ENCODE measurements at places on chromosomes 5 and 9. TPM values are rescaled to one million over a fixed set of nuclear protein-coding genes. Genes with fewer than 3 reads are reported as not detected.

Gene AUH
- 14.5 TPM for total RNA-seq

Gene KIAA1958
- total RNA-seq, result 5.7 TPM

Gene GRHPR
- total RNA-seq, result 184 TPM

Gene TERT
- 1.1 TPM for total RNA-seq

Gene BSPRY
- total RNA-seq, result 55.7 TPM

Gene FOXD4L3
- total RNA-seq, result under 0.01 TPM

Gene KIF3A
- total RNA-seq, result 1.1 TPM

Gene PCDHAC2
- total RNA-seq, result under 0.01 TPM

Gene EQTN
- total RNA-seq, result not detected

Gene CDH10
- total RNA-seq, result under 0.01 TPM

GRCh38 chr5:54996466-54996865, 11.1 kb upstream of the ESM1 start:
- no peak for DNase-seq

DNA sequence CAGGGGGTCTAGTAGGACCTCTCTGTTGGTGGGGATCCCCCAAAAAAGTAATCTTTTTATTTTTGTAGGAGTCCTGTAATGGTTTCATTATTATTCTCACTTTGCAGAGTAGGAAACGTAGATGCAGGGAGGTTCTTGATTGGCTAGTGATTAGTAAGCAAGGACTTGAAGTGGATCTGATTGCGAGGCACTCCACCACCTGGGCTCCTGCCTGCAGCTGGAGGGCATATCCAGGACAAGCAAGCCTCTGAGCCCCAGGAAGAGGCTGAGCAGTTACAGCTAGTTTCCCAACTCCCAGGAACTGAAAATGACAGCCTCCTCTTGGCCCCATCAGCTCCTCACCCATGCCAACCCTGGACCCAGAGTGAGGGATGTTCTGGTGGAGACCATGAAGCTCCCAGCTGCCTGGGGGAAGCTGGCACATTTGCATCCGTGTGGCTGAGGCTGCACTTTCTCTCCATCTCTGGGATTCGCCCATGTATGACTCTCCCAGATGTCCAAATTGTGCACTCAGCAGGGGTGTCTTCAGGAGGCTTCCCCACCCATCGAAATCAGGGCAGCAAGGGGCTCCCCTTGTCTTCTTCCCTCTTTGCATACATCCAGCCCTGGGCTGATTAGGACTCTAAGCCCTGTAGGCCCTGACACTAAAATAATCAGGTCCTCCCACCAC, 10.2 kb downstream of the KCNIP1 start:
- DNase-seq, result no peak

GRCh38 chr5:142246258-142246657, 78.6 kb downstream of the SPRY4 start:
- no peak for DNase-seq

GRCh38 chr5:132493241-132493640, 2.7 kb upstream of the IRF1 start:
- no peak for DNase-seq

DNA sequence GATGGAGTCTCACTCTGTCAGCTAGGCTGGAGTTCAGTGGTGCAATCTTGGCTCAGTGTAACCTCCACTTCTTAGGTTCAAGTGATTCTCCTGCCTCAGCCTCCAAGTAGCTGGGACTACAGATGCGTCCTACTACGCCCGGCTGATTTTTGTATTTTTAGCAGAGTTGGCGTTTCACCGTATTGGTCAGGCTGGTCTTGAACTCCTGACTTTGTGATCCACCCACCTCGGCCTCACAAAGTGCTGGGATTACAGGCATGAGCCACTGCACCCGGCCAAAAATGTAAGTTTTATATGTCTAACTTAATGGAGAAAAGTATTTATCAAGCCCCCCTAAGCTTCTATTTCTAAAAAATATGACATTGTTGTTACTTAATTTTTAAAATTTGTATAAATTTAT, 98.2 kb upstream of the RIOK2 start:
- DNase-seq, result no peak

DNA sequence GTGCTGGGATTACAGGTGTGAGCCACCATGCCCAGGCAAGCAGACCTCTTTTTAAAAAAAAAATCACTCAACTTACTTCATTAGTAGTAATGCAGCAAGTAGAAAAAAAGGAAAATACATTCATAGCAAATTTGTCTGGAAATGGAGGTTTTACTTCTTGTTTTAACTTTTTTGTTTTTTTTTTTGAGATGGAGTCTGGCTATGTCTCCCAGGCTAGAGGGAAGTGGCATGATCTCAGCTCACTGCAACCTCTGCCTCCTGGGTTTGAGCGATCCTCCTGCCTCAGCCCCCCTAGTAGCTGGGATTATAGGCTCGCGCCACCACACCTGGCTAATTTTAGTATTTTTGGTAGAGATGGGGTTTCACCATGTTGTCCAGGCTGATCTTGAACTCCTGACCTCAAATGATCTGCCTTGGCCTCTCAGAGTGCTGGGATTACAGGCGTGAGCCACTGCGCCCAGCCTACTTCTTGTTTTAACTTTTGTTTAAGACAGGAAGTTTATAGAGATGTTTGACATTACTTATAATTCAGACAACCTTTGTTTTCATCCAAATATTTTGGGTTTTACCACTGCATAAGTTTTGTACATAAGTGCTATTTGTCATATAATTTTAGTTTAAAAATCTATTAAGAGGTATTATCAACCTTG, 26.5 kb downstream of the UBE2R2 start:
- peak; percentile 18 for DNase-seq

- no peak for DNase-seq
These were observed 201.0 kb downstream of the IRX2 start for GRCh38 chr5:2550509-2550908.

DNA sequence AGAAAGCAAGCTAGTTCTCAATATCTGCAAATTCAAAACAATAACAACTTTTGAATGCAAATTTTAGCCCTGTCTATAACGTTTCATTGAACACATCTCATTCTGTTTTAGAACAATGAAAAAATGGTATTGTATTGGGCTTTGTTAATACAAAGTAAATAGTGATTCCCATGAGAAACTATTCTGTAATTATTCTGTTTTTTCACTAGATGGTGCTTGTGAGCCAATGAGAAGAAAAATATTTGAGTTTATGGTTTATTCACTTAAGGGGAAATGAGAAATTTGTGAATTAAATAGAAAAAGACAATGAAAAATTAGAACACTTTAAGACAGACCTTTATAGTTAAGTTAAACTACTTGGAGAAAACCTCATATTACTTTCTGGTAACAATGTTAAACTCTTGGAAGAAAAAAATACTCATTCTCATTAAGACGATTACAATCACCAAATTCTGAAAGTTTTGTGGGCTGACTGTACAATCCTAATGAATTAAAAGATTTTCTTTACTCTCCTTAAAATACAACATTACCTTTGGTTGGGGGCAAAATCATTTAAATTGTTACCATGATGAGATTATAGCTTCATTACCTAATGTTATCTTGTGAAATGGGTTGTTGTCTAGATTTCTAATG, 127.0 kb downstream of the NNT start:
- peak; percentile 8 for DNase-seq

- DNase-seq, result no peak
These were observed 59.8 kb downstream of the SH3TC2 start for GRCh38 chr5:149002761-149003689.

- DNase-seq, result no peak
These were observed 20.7 kb upstream of the LPCAT1 start for GRCh38 chr5:1544294-1544961.

DNA sequence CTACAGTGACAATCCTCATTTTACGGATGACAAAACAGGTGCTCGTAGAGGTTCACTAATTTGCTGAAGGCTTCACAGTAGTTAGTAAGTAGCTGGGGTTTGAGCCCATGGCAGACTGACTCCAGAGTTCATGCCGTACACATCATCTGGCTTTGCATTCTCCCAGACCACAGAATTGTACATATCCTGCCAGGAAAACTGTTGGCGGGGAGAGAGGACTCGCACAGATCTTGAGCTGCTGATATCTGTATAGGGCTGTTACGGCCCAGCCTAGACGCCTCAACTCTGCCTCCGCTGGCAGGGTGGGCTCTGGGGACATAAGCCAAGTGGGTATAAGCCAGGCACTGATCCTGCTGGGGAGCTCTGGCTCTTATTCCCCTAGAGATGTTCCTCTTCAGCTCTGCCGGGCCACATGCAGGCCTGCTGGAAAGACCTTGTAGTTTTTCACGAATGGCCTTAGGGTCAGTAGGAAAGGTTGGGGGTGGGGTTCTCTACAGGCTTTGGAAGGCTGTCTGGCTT, 16.3 kb downstream of the LARP1 start:
- DNase-seq, result no peak

DNA sequence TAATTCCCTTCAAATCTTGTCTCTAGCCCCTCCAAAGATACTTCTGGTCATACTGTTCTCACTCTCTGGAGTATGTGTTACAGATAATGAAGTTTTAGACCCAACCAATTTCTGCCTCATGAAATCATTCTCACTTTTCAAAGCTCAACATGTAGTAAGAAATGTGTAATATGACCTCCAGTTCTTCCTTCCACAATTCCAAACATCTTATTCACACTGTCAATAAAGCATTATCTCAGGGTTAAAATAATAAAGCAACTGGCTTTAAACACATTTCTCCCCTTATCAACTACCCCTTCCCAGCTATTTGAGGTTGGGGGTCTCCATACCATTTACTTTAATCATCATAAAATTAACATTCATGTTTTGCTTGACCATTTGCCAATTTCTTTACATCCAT, 654.1 kb downstream of the RAB3C start:
- no peak for DNase-seq

DNA sequence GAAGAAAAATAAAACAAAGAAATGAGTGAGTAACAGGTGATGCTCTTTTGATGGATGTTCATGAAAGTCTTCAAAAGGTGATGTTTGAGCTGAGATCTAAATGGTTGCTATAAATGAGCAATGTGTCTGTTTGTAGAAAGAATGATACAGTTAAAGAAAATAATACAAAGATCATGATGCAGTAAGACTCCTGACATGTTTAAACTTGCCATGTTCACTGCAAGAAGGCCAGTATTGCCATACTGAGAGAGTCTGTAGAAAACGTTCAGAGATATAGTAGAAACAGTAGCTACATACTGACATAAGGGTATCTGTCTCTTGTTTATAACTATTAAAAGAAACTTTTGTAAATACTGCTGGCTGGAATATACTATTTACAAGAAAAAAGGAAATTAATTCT, 1609.2 kb upstream of the ACO1 start:
- no peak for DNase-seq

- DNase-seq, result peak; percentile 26
These were observed 50.5 kb downstream of the HACD4 start for GRCh38 chr9:20980832-20981455.

- no peak for DNase-seq
These were observed 147.1 kb upstream of the SLC12A2 start for GRCh38 chr5:127936439-127936972.

- no peak for DNase-seq
These were observed 151.6 kb upstream of the PHYKPL start for GRCh38 chr5:178383919-178384815.

DNA sequence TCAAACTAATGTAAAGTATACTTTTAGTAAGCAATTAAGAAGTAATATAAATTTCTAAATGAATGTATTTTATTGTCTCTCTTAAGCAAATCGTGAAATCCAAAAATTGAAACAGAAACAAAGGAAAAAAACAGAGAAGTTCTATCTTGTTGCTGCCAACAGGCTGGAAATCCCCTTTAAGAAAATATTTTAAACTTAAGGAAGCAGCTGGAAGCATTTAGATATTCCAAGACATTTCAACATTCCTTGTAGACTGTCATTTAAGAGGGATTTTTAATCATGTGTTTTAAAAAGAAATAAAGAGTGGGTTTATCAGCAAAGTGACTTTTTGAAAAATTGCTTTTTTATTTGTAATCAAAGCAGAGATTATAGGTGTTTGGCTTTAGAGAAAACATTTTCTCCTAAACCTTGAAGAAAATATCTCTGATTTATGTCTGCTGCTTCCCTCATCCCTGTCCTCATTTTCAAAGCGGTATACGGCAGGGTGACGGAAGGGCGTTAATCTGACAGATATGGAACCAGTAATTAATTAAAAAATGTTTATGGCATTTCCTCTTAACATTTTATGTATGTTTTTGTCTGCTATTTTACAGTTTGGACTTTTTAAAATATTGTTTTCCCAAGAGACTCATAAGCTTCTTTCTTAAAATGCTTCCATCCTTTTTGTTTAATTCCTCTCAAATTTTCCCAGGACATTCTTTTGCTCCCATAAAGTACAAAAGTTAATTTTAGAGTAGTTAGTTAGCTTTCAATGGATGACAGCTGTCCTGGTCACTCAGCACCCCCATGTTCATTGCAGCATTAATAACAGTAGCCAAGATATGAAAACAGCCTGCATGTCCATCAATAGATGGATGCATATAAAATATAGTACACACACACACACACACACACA, 245.6 kb downstream of the LURAP1L start:
- DNase-seq, result no peak

DNA sequence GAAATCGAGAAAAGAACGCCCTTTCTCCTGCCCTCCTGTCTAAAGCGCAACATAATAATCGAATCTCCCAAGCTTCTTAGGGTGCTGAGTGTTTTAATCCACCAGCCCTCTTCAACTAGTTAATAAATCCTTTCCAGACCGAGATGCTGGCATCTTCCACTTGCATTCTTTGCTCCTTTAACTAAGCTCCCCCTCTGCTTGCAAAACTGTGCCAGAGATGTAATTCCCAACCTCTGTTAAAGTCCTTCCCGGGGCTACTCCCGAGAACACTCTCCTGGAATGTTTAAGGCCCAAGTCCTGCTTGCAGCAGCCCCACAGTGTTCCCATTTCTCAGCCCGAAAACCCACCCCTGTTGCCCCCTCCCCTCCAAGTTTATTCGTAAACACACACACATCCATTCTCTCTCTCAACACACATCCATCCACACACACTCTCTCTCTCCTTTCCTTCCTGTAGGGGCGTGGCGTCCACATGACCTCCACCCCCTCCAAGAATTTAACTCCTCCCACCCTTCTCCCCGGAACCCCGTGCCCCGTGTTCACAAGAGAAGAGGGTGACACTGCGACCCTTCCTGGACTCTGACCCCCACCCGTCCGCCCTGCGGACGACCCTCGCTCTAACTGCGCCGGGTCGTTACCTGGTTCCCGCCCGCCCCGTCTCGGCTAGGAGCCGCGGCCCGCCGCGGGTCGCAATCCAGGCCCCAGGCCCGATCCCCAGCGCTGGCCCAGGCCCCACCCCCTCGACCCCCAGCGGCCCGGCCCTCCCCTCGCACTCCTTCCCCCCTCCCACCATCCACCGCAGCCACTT, 7.0 kb upstream of the MGAT1 start:
- DNase-seq, result peak; percentile 90

GRCh38 chr9:96222132-96222531, 79.8 kb downstream of the HSD17B3 start:
- DNase-seq, result no peak

- no peak for DNase-seq
These were observed 1026.4 kb upstream of the COX7C start for GRCh38 chr5:85591311-85591710.

- no peak for DNase-seq
These were observed at the start of gene SV2C for GRCh38 chr5:76082772-76083554. Gene SV2C (plus strand): TSS chr5:76083383. CDS start chr5:76131751, 48,368 bp downstream.

- DNase-seq, result no peak
These were observed 9.5 kb downstream of the TOR4A start for GRCh38 chr9:137286975-137287383.

- no peak for DNase-seq
These were observed 10.4 kb downstream of the ZNF618 start for GRCh38 chr9:113886466-113886865.

- DNase-seq, result no peak
These were observed 552.0 kb upstream of the KLF4 start for GRCh38 chr9:108041551-108041950.
